GM19239 (cell line): ENCODE measurements at places on chromosomes 5 and 9.

- no peak for DNase-seq
Observed at GRCh38 chr9:96140296-96141127, 161.5 kb downstream of the HSD17B3 start.

GRCh38 chr5:35852084-35852734 lies 4.5 kb upstream of the IL7R start:
- no peak for DNase-seq

GRCh38 chr5:131515348-131515747 lies 119.7 kb downstream of the RAPGEF6 start:
- no peak for DNase-seq

GRCh38 chr9:93827545-93828330 lies 127.4 kb downstream of the BARX1 start:
- DNase-seq: peak; percentile 56

GRCh38 chr5:168005936-168006335 lies 285.5 kb upstream of the WWC1 start:
- no peak for DNase-seq

GRCh38 chr9:135241381-135242048 lies 154.0 kb downstream of the OLFM1 start:
- no peak for DNase-seq

DNA sequence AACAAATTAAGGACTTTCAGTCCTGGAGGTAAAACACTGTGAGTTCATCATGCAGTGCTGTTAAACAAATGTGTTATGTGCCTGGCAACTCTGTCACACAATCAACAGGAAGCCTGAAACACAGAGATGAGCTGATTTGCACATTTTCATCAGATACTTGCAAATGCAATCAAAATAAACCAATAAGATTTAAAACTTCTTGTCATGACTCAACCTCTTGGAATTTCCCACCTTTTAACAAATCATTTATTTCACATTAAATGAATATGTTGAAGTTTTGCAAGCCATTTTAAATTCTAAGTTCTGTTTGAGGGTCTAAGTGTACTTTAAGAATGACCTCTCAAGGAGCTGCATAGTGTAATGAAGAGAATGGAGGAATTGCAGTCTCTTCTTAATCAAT lies 64.4 kb downstream of the ANXA1 start:
- DNase-seq: no peak

DNA sequence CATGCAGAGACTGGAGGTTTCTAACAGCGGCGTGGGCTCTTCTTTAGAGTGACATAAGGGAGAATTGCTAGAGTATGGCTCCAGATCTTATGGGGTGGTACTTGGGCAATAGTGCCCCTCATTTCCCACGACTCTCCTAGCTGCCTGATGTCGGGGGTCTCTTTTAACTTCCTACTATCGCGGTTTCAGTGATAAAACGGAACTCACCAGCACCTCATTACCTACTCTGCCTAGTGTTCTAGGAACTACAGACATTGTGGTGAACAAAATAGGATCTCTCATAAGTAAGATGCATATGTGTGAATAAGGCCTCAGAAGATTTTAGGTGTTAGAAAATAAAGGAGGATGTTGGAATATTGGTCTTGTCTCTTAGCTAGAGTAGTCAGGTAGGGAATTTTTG lies 1.1 kb downstream of the ICE1 start:
- DNase-seq: no peak

- no peak for DNase-seq
Observed at GRCh38 chr9:111799915-111800526, 5.3 kb upstream of the SHOC1 start.

DNA sequence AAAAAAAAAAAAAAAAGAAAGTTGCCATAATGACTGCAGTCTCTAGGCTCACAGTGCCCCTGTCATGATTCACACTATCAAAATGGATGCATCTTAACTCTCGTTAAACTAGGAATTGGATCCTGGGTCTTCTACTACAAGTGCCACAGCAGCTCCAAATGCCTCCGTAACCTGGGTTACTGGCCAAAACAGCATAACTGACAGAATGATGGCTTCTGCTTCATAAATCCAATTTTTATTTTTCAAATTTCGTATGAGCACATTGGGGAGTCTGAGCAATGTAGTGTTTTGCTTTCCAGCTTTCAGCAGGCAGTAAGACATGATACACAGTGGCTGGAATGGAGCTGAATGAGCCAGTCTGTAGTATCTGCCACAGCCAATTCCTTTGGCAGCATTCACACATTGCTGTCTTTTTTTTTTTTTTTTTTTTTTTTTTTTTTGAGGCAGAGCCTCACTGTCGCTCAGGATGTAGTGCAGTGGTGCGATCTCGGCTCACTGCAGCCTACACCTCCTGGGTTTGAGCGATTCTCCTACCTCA lies 36.0 kb upstream of the NPM1 start:
- no peak for DNase-seq

GRCh38 chr5:218457-219291 lies 554 bp downstream of the SDHA start:
- DNase-seq: no peak

DNA sequence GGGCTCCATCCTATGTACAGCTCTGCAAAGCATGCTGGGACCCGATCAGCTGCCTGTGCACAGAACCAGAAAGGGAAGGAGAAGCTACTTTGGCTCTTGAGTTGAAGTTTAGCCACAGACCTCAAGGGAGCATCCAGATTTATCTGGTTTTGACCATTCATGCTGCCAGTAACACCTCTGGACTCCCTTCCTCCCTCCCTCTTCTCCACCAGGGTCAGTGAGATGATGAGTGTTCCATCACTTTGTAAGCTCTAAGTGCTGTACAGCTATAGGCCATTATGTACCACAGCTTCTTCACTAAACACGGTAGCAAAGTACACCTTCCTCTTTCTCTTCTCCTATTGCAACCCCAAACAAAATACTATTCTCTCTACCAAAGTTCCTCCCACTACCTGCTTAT lies 77.9 kb downstream of the GLIS3 start:
- no peak for DNase-seq

DNA sequence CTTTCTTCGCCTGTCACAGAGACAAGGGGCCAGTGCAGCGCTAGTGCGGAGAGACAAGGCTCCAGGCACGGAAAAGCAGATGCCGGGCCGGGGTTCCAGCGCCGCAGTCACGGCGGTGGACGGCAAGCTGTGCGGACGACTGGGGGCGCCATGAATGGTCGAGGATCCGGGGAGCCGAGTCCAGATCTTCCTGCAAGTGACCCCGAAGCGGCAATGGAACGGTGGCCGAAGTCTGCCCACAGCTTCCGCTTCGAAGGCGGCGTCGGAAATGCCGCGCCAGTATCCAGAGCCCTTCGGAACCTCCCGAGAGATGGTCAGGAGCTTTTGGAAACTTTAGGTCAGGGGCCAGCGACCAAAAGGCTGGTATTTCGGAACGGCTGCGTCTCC lies 601 bp upstream of the FAF2 start:
- no peak for DNase-seq

DNA sequence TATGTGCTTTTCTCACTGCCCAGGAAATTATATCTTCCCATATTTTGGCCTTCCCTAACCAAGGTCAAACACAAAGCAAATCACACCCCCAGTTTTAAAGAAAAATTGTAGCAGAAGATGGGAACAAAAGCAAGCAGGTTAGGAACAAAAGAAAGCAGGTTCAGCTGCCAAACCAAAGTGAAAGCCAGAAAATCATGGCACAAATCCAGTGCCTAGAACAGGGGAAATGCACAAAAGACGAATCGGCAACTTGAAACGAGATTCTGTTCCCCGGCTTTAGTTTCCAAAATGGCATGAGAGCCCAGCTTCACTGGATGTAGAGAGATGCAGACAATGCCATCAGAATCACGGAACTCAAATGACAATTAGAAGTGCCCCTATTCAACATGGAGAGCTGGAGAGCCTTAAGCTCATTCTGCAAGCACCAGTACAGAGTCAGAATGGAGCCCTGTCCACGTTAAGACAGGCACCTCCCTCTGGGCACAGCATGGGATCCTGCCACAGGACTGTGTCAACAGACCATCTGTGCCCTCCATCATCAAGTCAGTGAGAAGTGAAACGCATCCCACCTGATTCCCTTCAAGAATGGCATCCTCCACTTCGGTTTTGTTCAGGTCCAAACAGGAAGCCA lies 13.8 kb downstream of the DNAH5 start:
- no peak for DNase-seq
